BJ (cell line): ENCODE measurements at places on chromosomes 2 and 18. TPM values are rescaled to one million over a fixed set of nuclear protein-coding genes. Genes with fewer than 3 reads are reported as not detected.

- no peak for DNase-seq
These were observed 4.3 kb downstream of the MZT2B start for GRCh38 chr2:130186391-130186790.

GRCh38 chr2:182907081-182907830, 40.8 kb upstream of the FRZB start:
- no peak for DNase-seq

GRCh38 chr2:234963773-234964615, 12.2 kb downstream of the SH3BP4 start:
- DNase-seq = no peak

GRCh38 chr2:8216397-8216796, 465.5 kb upstream of the ID2 start:
- DNase-seq = no peak

Gene SKOR2
- polyA plus RNA-seq = not detected in 2 replicates

DNA sequence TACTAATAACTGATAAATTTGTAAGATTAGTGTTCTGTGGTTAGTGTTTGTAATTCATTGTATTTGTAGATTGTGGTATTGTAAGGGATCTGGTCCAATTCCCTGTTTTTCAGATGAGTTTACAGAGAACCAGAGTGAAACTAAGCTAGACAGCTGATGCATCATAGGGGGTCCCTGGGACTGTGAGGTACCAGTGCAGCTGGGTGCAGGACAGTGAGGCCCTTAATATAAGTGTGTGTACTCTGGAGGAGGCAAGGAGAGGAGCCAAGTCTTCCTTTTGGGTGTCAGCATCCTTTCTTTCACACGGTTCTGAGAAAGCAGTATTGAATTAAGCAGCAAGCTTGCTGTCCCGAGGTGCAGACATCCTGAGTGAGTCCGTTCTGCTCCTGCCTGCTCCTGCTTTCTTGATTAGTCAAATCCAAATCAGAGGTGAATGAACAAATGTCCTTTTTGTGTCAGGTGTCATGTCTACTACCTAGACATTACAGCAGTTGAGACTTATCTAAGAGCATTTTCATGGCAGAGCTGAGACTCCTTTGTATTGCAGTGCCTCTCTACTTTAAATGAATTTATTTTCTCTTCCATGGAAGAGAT, 194.9 kb downstream of the MCFD2 start:
- no peak for DNase-seq

- no peak for DNase-seq
These were observed 79.8 kb downstream of the LONRF2 start for GRCh38 chr2:100242476-100242875.

DNA sequence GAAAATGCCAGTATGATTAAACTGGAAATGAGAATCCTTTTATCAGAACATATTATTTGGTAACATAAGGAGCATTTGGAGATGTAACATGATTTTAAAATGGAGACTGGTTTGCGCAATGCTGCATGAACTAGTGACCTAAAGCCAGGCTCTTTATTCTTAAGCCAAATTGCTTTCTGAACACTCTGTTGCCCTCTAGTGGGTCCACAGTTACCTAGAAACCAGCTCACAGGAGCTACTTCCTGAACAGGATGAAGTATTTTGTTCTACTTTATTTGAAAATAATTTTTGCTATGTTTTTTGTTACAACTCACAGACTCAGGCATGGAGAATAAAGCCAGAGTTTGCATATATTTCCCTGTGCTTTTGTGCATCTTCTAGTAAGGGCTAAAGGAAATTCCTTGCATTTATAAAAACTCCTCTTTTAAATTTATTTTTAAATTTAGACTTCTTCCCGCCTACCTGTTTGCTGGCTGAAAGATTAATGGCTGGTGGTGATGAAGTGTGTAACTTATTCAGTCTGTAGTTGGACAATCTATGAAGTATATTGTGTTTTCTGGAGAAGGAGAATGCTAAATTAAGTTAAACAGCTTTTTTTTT, 146.7 kb downstream of the PARD3B start:
- peak; percentile 39 for DNase-seq

Gene TDRD15
- not detected in 2 replicates for polyA plus RNA-seq

Gene CFAP221
- 0.12 TPM in 1 of 2 replicates, not detected in the other for polyA plus RNA-seq

DNA sequence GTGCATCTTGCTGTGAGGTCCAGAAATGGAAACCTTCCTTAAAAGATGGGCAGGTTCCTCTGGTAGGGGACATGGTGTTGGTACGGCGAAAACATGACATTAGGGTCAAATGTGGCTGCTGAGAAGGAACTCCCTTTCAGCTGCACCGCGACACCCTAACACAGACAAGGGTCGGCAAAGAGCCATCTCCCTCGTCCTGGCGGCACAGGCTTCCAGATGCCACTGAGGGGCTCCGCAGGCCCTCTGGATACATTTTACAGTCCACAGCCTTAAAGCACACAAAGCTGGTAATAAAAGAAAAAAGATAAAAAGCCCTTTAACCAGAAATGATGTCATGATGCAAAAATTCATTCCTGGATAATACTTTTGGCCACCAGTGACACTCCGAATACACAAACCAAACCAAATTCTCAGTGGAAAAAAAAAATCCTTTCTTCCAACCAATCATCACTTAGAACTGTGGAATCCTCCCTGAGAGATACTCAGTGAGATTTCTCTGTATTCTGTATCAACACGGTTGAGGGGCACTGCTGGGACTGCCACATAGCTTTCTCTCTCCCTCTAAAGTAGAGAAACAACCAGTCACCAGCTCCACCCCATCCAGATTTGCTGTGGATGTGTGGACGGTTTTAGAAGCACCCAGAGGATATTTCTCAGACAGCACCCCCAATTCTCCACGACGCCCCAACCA, 174.8 kb downstream of the HDAC4 start:
- DNase-seq = peak; percentile 68

Gene UPP2
- polyA plus RNA-seq = not detected in 2 replicates

DNA sequence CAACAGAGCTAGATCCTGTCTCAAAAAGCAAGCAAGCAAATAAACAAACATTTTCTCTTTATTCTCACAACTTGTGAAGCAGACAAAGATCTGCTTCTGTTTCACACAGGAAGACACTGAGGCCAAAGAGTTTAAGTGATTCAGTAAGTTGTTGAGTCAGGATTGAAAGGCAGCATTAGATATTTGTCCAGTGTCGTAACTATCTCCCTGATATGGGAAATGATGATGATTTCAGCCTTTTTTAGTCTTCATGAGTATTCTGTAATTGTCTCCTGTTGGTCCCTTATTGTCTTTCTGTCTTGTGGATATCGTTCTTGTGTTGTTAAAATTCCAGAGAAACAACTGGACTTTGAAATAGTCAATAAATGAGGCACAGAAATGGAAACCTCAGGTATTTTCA, 59.6 kb downstream of the GATA6 start:
- no peak for DNase-seq

Gene CIB4
- not detected in 2 replicates for polyA plus RNA-seq

- DNase-seq = no peak
These were observed 159.0 kb downstream of the DCC start for GRCh38 chr18:52499016-52499415.

Gene CPO
- not detected in 2 replicates for polyA plus RNA-seq

Gene WDR7
- 4.9 and 9.7 TPM in 2 replicates for polyA plus RNA-seq

DNA sequence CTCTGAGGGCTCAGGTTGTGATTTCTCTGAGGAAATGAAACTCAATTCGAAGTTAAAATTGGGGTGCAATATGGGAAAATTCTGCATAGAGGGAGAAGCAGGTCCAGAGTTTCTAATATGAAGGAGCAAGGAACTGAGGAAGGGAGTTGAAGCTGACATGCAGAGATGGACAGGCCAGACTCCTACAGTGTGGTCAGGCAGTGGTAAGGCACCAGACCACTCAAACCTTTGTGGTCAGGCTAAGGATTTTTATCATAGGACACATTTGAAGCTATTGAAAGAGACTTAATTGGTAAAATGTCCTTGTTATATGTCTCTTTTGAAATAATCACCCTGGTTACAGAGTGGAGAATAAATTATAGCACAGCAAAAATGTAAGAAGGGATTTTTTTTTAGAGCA, 1074.8 kb upstream of the CDH2 start:
- DNase-seq = no peak

Gene ZNF513
- polyA plus RNA-seq = 8.4 and 12.2 TPM in 2 replicates

Gene RMC1
- polyA plus RNA-seq = 10.8 and 15.1 TPM in 2 replicates

Gene PDCL3
- 10.9 and 20.9 TPM in 2 replicates for polyA plus RNA-seq

Gene WNT6
- polyA plus RNA-seq = not detected in 2 replicates

DNA sequence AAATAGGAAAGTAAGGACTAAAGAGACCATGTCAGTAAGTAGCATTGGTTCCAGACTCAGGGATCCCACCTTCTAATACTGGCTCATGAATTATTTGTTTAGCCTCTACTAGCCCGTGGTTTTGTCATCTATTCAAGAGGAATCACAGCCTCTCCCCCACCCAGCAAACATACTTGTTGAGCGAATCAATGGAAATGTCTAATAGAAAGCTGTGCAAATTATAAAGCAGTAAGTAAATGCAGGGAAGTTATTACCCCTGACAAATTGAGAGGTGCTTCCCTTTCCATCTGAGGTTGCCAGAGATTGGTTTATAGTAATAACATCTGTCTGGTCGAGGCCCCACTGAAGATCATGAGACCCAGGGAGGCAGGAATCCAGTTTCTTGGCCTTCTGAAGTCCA, 219.3 kb upstream of the OSR1 start:
- peak; percentile 19 for DNase-seq

Gene EML6
- 0.18 and 0.36 TPM in 2 replicates for polyA plus RNA-seq

GRCh38 chr2:185279999-185280398, 458.6 kb upstream of the FSIP2 start:
- DNase-seq = no peak

GRCh38 chr2:120091436-120091835, 78.6 kb downstream of the EPB41L5 start:
- DNase-seq = no peak

DNA sequence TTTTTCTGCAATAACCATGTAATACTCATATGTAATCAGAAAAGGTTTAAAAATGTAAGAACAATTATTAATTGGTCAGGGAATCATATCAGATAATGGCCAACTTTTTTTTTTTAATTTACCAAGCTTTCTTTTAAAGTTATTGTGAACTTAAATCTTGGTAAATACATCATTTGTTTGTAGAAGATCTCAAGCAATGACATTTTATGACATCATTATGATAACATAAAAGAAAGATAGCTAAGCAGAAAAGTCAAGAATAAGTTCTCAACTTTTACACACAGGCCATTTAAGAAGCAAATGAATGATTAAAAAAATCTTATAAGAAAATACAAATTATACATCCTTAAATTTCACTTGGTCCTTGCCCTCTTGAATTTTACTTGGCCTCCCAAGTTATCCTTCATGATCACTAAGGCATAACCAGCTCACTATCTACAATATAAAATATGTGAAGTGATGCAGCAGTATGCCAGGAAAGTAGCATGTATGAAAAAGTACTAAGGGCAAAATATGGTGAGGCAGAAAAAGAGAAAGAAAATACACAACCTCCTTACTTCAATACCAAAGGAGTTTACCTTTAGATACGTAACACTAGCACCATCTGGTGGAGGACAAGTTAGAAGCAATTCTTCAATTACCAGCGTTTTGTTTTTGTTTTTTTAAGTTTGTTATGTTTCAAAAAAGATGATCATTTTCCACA, 116.6 kb downstream of the SRBD1 start:
- no peak for DNase-seq

GRCh38 chr2:64013053-64013452, 6.2 kb downstream of the VPS54 start:
- no peak for DNase-seq

GRCh38 chr2:21317131-21317530, 193.4 kb downstream of the TDRD15 start:
- DNase-seq = no peak

GRCh38 chr2:180412219-180412618, 405.1 kb upstream of the CWC22 start:
- DNase-seq = no peak

Gene EMILIN1
- 43.4 and 81.3 TPM in 2 replicates for polyA plus RNA-seq

DNA sequence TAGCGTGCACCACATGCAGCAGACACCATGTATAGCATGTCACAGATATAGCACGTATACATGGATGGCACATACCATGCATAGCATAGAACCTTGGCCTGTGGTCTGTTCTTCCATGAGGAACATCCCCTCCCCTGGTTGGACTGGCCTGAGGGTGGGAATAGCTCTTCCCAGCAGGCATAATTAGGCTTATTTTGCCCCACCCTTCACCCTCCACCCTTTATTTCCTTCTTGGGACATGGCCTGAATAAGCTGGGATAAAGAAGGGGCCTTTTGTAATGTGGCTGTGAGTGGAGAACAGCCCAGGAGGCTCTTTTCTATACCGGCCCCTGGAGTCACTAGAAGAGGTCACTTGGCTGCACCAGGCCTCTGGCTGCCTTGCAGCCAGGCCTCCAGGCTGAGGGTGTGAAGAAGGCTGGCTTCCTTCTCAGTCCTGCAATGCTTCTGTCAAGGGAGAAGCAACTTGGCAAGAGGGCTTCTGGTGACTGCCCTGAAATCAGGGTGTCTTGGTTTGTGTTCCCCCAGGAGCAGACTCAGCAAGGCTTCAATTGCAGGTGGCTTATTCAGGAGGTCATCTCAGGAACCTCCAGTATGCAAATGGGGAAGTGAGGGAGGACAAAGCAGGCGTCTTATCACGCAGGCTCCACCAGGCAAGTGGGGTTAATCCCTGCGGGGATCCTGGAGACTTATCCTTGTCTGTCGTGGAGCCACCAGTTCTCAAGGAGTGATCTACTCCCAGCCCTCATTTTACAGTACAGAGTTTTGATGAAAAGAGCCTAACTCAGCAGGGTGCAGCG, 68.2 kb downstream of the HS6ST1 start:
- DNase-seq = no peak

Gene SIX3
- polyA plus RNA-seq = not detected in 2 replicates

Gene IL36B
- polyA plus RNA-seq = not detected in 2 replicates

DNA sequence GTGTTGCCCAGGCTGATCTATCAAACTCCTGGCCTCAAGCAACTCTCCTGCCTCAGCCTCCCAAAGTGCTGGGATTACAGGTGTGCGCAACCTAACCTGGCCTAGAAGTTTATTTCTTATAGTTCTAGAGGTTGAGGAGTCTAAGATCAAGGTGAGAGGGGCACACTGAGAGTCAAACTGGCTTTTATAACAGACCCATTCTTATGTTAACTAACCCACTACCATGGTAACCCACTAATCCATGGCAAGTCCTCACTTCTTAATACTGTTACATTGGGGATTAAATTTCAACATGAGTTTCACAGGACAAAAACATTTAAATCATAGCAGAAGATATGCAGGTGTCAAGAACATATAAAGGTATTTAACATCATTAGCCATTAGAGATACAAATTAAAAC, 50.6 kb downstream of the MDH1 start:
- no peak for DNase-seq

Gene TMEM163
- not detected in 2 replicates for polyA plus RNA-seq
